ENCODE measurements at places on chromosomes 4 and X. TPM values are rescaled to one million over a fixed set of nuclear protein-coding genes. Genes with fewer than 3 reads are reported as not detected.

- H3K4me1 ChIP-seq: no peaks in the 10 kb centered on the region
- no peak overlapping the region for H3K27ac ChIP-seq
- DNase-seq: no peak
- no peaks in the 10 kb centered on the region for H3K36me3 ChIP-seq
- no peak overlapping the region for H3K4me3 ChIP-seq
Observed at GRCh38 chrX:124555036-124555595, 208.8 kb downstream of the SH2D1A start.

GRCh38 chrX:135531813-135532212 is 11.4 kb downstream of the INTS6L start:
- H3K4me1 ChIP-seq: peaks cover 2% of the 10 kb centered on the region
- no peaks in the 10 kb centered on the region for H3K27me3 ChIP-seq
- no peaks in the 10 kb centered on the region for H3K36me3 ChIP-seq
- no peak for DNase-seq

DNA sequence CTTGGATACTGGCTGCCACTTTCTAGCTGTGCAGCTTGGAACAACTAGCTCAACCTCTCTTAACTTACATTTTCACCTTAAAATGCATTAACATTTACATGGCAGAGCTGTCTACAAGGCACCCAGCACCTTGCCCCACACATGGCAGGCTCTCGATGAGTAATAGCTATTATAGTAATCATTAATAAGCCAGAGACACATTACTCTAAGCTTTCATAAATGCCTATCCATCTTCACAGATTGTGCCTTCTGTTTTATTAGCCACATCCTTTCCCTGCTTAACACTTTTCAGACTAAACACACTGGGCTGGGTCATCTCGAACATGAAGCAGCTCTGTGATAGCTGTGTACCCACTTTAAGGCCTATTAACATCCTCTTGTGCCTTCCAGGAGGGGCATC is 83.8 kb upstream of the UCP1 start:
- no peaks in the 10 kb centered on the region for H3K36me3 ChIP-seq
- peaks cover 3% of the 10 kb centered on the region for H3K27me3 ChIP-seq
- no peaks in the 10 kb centered on the region for H3K4me1 ChIP-seq
- H3K4me3 ChIP-seq: no peak overlapping the region

DNA sequence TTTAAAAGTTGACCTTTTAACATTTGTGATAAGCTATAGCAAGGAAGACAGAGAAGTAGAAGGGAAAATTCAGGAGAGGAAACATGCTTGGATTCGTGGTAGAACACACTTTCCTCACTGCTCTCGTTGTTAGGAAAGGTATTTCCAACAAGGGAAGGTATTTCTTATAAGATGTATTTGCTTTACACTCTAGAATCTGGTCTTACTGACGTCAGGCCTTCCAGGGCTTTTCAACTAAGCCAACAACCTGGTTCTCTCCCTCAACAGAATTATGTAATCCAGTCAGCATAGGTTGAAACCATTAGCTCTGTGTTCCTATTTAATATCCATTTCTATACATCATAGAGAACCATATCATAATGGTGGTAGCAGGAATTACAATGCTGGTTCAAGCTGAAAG is 241.9 kb downstream of the SLC39A8 start:
- no peak overlapping the region for H3K27ac ChIP-seq
- no peaks in the 10 kb centered on the region for H3K4me1 ChIP-seq
- DNase-seq: no peak

Gene BEND4
- not detected for total RNA-seq

- no peak overlapping the region for H3K27ac ChIP-seq
- H3K4me3 ChIP-seq: no peak overlapping the region
- H3K27me3 ChIP-seq: no peaks in the 10 kb centered on the region
- H3K4me1 ChIP-seq: no peaks in the 10 kb centered on the region
Observed at GRCh38 chrX:133175162-133175561, 43.0 kb downstream of the TFDP3 start.

Gene NPY1R
- total RNA-seq: not detected

DNA sequence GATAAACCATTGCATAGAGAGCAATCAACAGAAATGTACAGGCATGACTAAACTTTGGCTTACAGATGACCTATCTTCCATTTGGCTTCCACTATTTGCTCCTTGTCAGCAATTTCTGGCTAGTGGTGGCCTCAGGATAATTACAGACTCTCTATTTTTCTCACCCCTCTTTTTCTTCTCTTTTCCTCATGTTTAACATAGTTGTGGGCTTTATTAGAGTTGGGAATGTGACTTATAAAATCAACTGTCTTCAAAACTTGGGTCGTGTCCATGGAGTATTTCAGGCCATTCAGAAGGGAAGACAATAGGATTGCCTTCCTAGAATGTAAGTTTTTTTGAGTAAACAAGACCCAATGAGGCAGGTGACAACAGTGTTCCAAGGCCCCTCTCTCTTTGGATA is 236.2 kb downstream of the FRAS1 start:
- no peaks in the 10 kb centered on the region for H3K4me1 ChIP-seq

Gene GPRIN3
- total RNA-seq: 11.2 TPM

GRCh38 chr4:154184238-154184637 is 307.4 kb downstream of the DCHS2 start:
- H3K36me3 ChIP-seq: no peaks in the 10 kb centered on the region
- H3K27me3 ChIP-seq: no peaks in the 10 kb centered on the region
- H3K4me1 ChIP-seq: no peaks in the 10 kb centered on the region
- DNase-seq: no peak
- H3K27ac ChIP-seq: no peak overlapping the region

DNA sequence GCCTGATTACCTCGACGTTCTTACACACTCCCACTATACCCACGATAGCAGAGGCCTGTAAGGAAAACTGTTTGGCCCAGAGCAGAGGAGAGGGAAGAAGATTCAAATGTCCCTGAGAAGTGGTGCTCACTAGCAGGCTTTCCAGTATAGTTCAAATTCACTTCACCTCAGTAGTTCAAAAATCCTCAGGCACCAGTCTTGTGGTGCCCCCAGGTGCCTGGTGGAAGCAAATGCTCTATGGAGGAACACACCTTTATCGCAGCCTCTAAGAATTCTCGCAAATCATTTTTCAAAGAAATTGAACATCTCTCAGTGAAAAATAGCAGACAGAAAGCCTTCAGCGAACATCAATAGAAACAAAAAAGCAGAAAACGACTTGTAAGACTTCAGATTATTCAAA is 12.2 kb upstream of the MTMR1 start:
- H3K27ac ChIP-seq: no peak overlapping the region
- no peaks in the 10 kb centered on the region for H3K4me1 ChIP-seq
- H3K4me3 ChIP-seq: no peak overlapping the region
- H3K36me3 ChIP-seq: no peaks in the 10 kb centered on the region

- no peaks in the 10 kb centered on the region for H3K27me3 ChIP-seq
- H3K4me3 ChIP-seq: no peak overlapping the region
- DNase-seq: no peak
- H3K27ac ChIP-seq: no peak overlapping the region
- H3K36me3 ChIP-seq: no peaks in the 10 kb centered on the region
- H3K4me1 ChIP-seq: no peaks in the 10 kb centered on the region
Observed at GRCh38 chr4:11367371-11367770, 61.3 kb downstream of the HS3ST1 start.

Gene ZNF711
- total RNA-seq: 1.1 TPM

- H3K36me3 ChIP-seq: no peaks in the 10 kb centered on the region
- H3K4me3 ChIP-seq: no peak overlapping the region
- DNase-seq: no peak
Observed at GRCh38 chr4:87316961-87317360, 5.7 kb downstream of the HSD17B13 start.

DNA sequence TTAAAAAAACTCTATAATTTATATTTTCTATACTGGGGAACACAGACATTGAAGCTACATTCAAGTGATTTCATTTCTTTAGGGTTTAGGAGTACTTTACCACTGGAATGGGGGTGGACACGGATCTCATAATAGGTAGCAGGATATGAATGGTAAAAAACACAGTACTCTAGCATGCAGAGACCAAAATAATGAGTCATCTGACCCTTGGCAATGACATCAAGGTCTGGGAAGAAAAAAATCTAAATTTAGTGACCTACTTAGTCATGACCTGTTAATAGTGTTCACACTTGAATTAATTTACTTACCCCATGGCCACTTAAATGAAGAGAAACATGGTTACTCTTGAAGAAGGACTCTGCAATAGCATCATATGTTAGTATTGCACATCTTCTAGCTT is 187.9 kb downstream of the EPHA5 start:
- no peak overlapping the region for H3K27ac ChIP-seq
- no peak overlapping the region for H3K4me3 ChIP-seq
- no peak for DNase-seq
- H3K36me3 ChIP-seq: no peaks in the 10 kb centered on the region
- H3K4me1 ChIP-seq: no peaks in the 10 kb centered on the region
- H3K27me3 ChIP-seq: no peaks in the 10 kb centered on the region

Gene VSIG1
- total RNA-seq: 20.3 TPM

- H3K36me3 ChIP-seq: peaks cover 4% of the 10 kb centered on the region
- H3K4me1 ChIP-seq: peaks cover 5% of the 10 kb centered on the region
- H3K27ac ChIP-seq: no peak overlapping the region
- no peak for DNase-seq
- H3K27me3 ChIP-seq: no peaks in the 10 kb centered on the region
Observed at GRCh38 chr4:1578251-1578773, 105.8 kb downstream of the FAM53A start.

Gene ZCCHC4
- total RNA-seq: 9.5 TPM

- H3K27ac ChIP-seq: peak overlapping the region; percentile 14
- H3K4me1 ChIP-seq: peaks cover 6% of the 10 kb centered on the region
- no peaks in the 10 kb centered on the region for H3K27me3 ChIP-seq
- no peaks in the 10 kb centered on the region for H3K36me3 ChIP-seq
- DNase-seq: no peak
Observed at GRCh38 chrX:154441984-154442707, 1.8 kb upstream of the FAM50A start.

- no peak for DNase-seq
- no peak overlapping the region for H3K27ac ChIP-seq
- no peaks in the 10 kb centered on the region for H3K36me3 ChIP-seq
- no peaks in the 10 kb centered on the region for H3K4me1 ChIP-seq
- no peaks in the 10 kb centered on the region for H3K27me3 ChIP-seq
Observed at GRCh38 chrX:48492293-48492910, 16.4 kb upstream of the PORCN start.

GRCh38 chr4:140720387-140721304 is 35.5 kb downstream of the TBC1D9 start:
- H3K4me1 ChIP-seq: no peaks in the 10 kb centered on the region
- H3K27me3 ChIP-seq: no peaks in the 10 kb centered on the region
- H3K4me3 ChIP-seq: peak overlapping the region; percentile 8
- no peaks in the 10 kb centered on the region for H3K36me3 ChIP-seq
- no peak for DNase-seq

DNA sequence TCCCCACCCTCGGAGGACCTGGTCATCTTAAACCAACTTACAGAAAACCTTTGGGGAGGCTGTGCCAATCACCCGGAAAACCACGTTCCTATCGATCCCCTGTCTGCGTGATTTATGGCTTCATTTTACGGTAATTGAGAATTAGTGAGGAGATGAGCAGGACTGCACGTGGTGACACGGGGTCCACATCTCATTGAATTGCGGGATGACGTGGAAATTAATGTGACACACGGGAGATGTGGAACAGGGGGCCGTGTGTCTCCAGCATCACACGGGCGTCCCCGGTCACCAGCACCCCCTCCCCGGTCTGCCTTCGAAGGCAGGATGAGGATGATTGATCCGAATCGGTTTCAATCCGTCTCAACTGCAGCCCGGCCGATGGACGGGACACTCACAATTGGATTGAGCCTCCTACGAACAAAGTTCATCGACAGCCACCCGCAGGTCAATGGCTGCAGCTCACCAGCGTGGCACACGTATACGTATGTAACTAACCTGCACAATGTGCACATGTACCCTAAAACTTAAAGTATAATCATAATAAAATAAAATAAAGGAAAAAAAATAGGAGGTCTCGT is 160.3 kb downstream of the SHOX start:
- no peaks in the 10 kb centered on the region for H3K4me1 ChIP-seq
- H3K27ac ChIP-seq: no peak overlapping the region
- no peak for DNase-seq
- H3K36me3 ChIP-seq: no peaks in the 10 kb centered on the region
- peaks cover 4% of the 10 kb centered on the region for H3K27me3 ChIP-seq

GRCh38 chr4:156298230-156298629 is 344.6 kb upstream of the CTSO start:
- H3K4me1 ChIP-seq: no peaks in the 10 kb centered on the region
- DNase-seq: no peak
- H3K36me3 ChIP-seq: no peaks in the 10 kb centered on the region
- no peaks in the 10 kb centered on the region for H3K27me3 ChIP-seq
- no peak overlapping the region for H3K27ac ChIP-seq
- no peak overlapping the region for H3K4me3 ChIP-seq

DNA sequence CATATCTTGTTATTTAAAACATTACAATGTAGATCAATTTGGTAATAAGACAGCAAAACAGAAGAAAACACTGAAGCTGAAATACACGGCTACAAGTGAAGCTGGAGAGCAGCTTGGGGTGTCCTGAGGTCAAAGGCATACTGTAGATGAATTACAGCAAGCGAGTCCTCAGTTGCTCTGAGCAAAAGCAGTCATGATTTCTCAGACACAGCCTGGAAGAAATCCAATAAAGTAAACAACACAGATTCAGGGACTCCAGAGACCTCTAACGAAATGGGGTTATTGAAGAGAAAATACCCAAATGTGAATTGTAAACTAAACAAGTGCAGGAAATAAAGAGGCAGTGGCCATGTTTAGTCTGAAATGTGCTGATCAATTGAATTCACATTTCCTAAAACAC is 324.4 kb downstream of the CAMK2D start:
- H3K27ac ChIP-seq: no peak overlapping the region
- H3K4me3 ChIP-seq: no peak overlapping the region
- no peaks in the 10 kb centered on the region for H3K36me3 ChIP-seq
- DNase-seq: no peak
- no peaks in the 10 kb centered on the region for H3K27me3 ChIP-seq

GRCh38 chrX:20116577-20117240 is at the start of gene MAP7D2:
TSS of gene MAP7D2 (minus strand) at chrX:20116907. CDS start at chrX:20116879, 28 bp downstream.
- H3K4me3 ChIP-seq: no peak within 1 kb of the TSS
- no peaks in the 10 kb centered on the region for H3K27me3 ChIP-seq
- H3K27ac ChIP-seq: no peak within 1 kb of the TSS

GRCh38 chr4:25123236-25123635 is 37.0 kb downstream of the SEPSECS start:
- no peak overlapping the region for H3K27ac ChIP-seq
- no peaks in the 10 kb centered on the region for H3K27me3 ChIP-seq
- no peaks in the 10 kb centered on the region for H3K36me3 ChIP-seq
- no peak for DNase-seq
- H3K4me1 ChIP-seq: no peaks in the 10 kb centered on the region
- no peak overlapping the region for H3K4me3 ChIP-seq

GRCh38 chr4:20393486-20394100 is 141.9 kb downstream of the SLIT2 start:
- no peaks in the 10 kb centered on the region for H3K4me1 ChIP-seq
- H3K36me3 ChIP-seq: no peaks in the 10 kb centered on the region
- no peak overlapping the region for H3K4me3 ChIP-seq

- no peak for DNase-seq
- H3K27me3 ChIP-seq: no peaks in the 10 kb centered on the region
- no peak overlapping the region for H3K27ac ChIP-seq
- H3K4me1 ChIP-seq: no peaks in the 10 kb centered on the region
- no peaks in the 10 kb centered on the region for H3K36me3 ChIP-seq
Observed at GRCh38 chrX:31333165-31333831, 261.5 kb upstream of the FTHL17 start.

Measured in naive thymus-derived CD4-positive, alpha-beta T cell (primary cell).